Activated CD4-positive, alpha-beta T cell treated with anti-CD3 and anti-CD28 coated beads for 24 hours (primary cell): ENCODE measurements at places on chromosomes 11 and 22.

DNA sequence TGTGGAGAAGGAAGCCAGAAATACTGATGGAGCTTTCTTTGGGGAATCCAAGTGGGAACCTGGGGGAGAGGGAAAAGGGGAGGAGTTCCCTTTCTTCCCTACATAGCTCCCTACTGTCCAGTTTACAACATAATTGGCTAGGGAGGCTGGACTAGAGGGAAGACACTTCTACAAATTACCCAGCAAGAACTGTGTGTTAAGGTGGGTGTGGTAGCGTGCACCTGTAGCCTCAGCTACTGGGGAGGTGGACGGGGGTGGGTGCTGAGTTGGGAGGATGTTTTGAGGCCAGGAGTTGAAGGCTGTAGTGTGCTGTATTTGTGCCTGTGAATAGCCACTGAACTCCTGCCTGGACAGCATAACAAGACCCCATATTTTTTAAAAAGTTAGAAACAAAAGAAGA is 74.0 kb downstream of the NAV2 start:
- no peak for DNase-seq

DNA sequence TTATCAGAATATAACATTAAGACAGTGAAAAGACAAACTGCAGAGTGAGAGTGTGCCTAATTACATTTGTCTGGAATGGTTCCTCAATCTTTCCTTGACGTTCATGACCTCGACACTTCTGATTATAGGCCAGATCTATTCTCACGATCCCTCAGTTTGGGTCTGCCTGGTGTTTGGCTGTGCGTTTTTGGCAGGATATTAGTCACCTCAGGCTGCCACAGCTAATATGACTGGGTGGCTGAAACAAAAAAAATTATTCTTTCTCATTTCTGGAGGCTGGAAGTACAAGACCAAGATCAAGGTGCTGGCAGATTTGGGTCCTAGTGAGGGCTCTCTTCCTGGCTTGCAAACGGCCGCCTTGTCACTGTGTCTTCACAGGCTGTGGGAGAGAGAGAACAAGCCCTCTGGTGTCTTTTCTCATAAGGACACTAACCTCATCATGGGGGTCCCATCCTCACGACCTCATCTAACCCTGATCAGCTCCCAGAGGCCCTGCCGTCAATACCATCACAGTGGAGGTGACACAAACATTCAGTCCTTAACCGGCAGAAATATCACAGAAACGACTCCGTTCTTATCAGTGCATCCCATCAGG is 23.2 kb downstream of the IFITM10 start:
- DNase-seq, result no peak

DNA sequence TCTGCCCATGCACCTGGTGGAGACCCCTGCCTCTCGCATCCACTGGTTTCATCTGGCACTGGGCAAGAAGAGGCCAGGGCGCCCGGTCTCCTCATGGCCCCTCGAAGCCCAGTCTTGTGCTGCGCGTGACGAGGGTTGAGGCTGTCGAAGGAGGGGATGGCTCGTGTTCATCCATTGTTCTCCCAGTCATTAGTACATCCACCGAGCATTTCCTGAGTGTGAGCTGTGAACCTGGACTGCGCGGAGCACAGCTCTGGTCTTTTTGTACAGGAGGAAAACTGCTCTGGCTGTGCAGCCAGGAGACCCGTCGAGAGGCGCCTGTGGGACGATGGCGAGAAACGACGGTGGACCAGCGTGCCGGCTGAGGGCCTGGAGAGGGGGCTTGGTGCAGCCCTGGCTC is 6.8 kb downstream of the CACNA1I start:
- DNase-seq, result no peak

GRCh38 chr11:16857186-16857585 is 118.7 kb downstream of the C11orf58 start:
- no peak for DNase-seq

DNA sequence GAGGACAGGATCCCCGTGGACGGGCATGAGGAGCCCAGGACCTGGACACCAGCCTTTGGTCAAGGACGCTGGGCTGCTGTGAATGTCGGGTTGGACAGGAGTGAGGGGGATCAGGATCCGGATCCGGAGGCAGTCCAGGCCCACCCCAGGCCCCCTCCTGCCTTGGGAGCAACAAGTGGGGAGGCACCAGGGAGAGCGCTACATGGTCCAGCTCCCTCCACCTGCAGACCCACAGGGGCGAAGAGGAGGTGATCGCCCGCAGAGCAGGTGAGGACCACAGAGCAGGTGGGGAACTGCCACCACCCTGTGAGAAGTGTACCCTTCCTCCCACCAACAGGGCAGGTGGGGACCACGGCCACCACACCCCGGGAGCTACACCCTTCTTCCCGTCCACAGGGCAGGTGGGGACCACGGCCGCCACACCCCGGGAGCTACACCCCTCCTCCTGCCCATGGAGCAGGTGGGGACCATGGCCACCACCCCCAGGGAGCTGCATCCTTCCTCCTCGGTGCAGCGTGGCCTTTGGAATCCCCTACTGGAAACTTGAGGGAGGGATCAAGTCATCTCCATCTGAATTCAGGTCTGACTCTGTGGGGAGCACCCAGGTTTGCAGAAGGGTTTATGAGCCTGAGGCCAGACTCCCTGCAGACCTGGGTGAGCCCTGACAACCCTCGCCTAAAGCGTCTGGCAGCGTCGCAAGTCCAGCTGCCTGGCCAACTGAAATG is 141.0 kb downstream of the BRD1 start:
- DNase-seq, result no peak

GRCh38 chr11:6653097-6653496 is 2.5 kb downstream of the DCHS1 start:
- no peak for DNase-seq

DNA sequence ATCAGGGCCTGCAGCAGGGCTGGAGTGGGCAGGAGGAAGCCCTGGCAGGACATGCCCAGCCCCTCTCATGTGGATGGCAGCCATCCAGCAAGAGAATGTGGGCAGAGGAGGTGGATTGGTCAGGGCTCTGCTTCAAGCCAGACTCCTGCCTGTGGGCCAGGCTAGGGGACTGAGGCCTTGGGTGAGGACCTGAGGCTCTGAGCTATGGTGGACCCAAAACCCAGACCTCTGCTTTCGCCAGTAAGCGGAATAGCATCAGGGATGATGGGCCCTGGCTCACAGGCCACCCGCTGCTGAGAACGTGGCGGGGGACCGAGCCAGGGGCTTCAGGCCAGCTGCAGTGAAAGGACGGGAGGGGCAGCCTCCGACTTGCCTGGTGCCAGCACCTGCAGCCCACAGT is 57.4 kb downstream of the LINC01488 start:
- no peak for DNase-seq

GRCh38 chr11:112526699-112527416 is 266.2 kb upstream of the PLET1 start:
- no peak for DNase-seq

DNA sequence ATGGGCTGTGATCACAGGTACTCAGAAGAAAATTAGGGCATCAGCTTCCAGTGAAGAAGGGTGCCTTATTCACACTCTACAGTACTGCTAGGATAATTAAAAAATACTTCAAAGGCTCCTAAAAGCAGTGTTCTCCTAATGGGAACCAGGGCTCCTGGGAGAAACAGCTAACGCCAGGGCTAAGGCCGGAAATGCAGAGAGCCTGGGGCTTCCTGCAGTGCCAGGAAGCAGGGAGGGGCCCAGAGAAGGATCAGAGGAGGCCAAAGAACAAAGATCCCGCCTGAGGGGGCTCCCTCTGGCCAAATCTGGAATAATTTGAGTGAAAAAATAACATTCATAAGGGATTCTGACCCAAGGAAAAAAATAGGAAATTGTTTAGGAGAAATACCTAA is 27.5 kb downstream of the TOLLIP start:
- DNase-seq, result no peak

GRCh38 chr11:69920345-69921127 is 101.3 kb upstream of the FGF3 start:
- DNase-seq, result no peak

- no peak for DNase-seq
Observed at GRCh38 chr11:107619926-107620325, 29.0 kb downstream of the ELMOD1 start.
